ENCODE measurements at places on chromosomes 6 and 20.

- DNase-seq = no peak
Measured at GRCh38 chr20:9177278-9177677, 108.4 kb downstream of the PLCB4 start.

DNA sequence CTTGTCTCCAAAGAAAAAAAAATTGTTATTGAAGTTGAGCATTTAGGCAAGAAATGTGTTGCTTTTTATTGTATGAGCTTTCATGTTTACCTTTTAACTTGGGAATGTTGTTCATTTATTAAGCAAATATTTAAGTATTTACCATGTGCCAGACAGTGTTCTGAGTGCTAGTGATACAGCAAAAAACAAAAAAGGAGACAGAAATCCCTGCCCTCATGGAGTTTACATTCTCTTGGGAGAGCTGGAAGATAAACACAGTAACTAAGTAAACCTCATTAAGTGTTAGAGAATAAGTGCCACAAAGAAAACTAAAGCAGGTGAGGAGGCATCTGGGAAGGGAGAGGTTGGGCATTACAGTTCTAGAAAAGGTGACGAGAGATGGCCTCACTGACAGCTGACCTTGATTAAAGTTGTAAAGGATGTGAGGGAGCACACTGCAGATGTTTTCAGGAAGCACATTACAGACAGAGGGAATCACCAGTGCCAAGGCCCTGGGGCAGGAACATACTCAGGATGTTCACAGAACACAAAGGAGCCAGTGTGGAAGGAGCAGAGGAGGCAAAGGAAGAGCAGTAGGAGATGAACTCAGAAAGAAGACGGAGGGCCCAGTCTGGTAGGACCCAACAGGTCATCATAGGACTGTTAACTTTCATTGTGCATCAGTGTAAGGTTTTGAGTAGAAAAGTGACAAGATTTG lies 33.5 kb downstream of the XRN2 start:
- DNase-seq = no peak

DNA sequence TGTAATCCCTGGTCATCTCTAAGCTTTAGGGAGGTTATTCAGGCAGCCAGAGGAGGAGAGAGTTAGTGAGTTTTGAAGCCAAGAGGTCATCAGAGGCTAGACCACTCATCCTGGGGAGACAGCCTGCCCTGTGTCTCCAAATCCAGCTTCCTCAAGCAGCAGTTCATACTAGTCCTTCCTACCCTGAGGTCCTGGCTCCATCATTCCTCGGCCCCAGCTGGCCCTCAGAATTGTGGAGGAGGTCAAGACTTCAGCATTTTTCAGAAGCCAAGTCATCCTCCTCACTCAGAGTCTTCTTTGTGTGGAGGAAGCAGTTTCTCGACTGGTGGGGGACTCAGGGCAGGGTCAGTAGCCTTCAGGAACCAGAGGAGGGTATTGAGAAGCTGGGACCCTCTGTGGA lies 12.4 kb upstream of the KIAA1755 start:
- no peak for DNase-seq

- no peak for DNase-seq
Measured at GRCh38 chr6:124396361-124396760, 565.9 kb upstream of the RNF217 start.

DNA sequence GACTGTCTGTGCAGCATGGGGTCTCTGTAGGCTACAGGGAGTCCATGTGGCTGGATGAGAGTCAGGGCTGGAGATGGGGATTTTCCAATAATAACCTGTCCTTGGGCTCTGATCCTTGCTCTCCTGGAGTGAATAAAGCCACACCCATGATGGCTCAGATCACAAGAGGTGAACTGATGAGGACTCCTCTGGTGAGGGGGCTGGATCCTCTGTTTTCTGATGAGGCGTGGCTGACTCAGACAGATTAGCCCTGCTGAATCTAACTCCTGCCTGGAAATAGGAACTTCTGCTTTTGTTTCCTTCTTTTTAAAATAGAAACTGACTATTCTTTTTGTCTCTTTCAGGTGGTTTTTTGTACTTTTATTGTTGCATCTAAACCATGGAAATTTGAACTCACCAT lies 27.0 kb downstream of the CST9L start:
- no peak for DNase-seq

DNA sequence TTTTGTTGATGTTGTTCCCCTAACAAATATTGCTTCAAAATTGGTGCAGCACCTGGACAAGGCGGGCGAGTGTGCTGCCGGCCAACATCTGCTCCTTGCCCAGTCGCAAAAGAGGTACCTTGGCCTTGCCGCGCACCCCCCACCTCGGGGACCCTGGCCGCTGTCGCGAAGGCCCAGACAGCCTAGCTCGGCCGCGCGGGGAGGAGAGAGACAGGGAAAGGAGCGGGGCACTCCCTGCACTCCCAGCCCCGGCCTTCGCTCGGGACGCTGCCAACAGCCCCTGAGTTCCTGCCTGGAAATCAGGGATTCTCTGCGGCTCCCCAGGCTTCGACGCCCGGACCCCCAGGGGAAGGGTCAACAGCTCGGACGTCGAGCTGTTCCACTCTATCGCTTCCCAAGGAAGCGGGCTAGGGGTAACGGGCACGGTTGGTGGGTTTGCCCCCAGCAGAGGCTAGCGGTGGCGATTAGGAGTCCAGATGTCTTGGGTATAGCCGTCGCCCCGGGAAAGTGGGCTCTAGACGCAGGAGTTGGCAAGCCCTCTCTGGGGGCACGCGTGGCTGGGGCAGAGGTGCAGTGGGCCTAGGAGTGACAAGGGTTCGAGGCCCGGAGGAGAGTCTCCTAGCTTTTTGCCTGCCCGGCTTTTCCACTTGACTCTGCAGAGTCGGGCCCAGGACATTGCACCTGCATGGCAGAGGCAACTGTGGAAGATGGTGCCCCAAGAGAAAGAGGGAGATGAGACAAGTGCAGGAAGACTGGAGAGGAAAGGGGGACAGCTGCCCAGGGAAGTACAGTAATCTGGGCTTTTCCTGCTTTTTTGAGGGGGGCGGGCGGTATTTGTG lies 8.2 kb downstream of the POU3F2 start:
- DNase-seq = no peak

DNA sequence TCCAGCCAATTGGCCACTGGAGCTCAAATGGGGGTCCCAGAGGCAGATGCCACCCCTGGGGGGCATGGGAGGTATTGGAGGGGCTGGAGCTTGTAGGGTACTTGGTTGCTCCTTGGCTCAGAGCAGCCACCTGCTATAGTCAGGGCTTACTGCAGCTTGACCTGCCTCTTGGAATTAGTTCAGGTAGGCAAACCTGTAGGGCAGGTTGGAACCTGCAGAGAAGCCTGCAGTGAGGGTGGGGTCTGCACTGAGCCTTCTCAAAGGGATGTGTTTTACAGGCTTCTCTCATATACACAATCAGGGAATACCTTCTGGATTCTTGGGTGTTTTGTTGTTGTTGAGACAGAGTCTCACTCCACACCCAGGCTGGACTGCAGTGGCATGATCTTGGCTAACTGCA lies 94.2 kb upstream of the MYL9 start:
- DNase-seq = no peak

- no peak for DNase-seq
Measured at GRCh38 chr6:122669868-122670267, 59.7 kb downstream of the PKIB start.
